Stimulated activated CD4-positive, alpha-beta T cell treated with anti-CD3 and anti-CD28 coated beads, Interleukin-1b, Interleukin-23, amount 100 ng/mL, for 24 hours (primary cell): ENCODE measurements at places on chromosomes 12 and 14.

DNA sequence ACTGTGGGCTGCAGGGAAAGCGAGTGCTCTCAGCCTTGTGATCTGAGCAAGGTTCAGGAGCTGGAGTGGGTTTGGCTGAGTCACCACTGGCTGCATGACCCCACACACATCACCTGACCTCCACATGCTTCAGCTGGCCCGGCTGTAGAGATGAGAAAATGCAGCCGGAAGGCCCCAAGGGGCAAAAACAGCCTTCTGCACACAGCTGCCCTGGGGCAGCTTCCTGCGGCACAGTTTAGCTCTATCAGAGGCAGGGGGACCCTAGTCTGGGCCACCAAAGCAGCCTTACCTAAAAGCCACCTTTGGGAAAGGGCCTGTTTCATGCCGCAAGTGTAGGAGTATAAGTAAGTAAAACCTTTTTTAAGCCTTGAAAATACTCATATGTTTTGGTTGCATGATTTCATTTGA, 123.3 kb downstream of the SSPN start:
- DNase-seq: no peak

DNA sequence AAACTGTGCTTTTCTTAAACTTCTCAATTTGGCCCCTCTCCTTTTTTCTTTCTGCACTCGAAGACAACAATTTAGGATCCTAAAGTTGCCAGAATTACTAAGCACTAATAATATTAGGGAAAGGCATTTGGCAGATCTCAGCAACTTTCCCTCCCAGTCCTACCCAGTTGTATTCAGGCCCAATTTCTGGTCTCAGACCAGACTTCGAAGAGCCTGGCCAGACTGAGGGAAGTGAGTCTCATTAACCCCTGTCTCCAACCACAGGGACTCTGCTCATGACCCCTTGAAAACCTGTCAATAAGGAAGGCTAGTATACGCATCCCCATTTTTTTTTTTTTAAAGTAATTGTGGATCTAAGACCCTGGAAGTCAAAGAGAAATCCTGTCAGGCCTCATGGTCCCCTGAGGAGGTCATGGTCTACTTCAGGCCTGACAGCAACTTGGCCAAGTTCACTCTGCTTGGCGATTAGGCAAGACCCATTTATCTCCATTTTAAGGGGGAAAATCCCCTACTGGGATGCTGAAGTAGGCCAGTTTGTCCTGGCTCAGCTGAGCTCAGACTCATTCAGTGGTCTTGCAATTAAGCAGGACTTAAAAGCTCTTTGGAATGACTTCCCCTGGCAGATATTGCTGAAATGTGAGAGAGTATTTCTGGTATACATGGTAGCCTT, 521.0 kb downstream of the FUT8 start:
- no peak for DNase-seq

DNA sequence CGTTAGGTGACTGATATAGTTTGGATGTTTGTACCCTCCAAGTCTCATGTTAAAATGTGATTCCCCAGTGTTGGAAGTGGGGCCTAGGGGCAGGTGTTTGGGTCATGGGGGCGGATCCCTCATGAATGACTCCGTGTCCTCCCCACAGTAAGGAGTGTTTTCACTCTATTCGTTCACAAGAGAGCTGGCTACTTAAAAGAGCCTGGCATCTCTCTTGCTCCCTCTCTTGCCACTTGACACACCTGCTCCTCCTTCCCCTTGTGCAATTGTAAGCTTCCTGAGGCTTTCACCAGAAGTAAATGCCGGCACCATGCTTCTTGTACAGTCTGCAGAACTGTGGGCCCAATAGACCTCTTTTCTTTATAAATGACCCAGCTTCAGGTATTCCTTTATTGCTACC, 2.6 kb downstream of the IFI27L2 start:
- DNase-seq: no peak

- DNase-seq: no peak
Measured at GRCh38 chr12:75831402-75831801, 200.2 kb downstream of the PHLDA1 start.

DNA sequence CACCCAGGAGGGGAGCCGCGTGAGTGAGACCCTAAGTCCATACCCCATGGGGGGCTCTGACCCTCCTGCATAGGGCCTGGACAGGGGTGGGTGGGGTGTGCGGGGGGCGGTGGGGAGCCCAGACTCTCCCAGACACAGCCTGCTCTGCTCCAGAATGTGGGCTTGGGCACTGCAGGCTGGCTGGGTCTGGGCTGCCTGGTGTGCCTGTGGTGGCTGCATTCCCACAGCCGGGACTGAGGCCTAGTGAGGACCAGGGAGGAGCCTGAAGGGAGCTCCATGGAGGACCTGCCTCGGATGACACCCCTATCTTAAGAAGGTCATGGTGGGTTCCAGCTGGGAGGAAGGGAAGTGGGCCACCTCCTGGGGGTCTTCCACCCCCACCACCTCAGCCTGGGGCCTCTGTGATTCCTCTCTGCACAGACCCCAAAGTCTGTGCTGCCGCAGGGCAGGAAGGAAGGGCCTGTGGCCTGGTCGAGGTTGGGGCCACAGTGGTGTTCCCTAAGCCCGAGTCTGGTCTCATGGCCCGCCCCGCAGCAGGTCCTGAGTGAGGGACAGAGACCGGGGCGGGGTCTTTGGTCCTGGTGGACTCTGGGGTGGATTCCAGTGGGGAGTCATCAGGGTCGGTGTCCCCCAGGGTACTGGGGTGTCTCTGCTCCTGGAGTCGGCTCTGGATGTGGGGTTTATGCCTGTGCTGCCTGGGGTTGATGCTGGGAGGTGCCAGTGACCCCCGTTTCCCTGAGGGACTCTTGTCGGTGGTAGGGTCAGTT, 392.3 kb downstream of the TMEM121 start:
- no peak for DNase-seq

GRCh38 chr12:104012331-104012730, 37.7 kb downstream of the GLT8D2 start:
- no peak for DNase-seq

- DNase-seq: no peak
Measured at GRCh38 chr14:51157012-51157411, 62.1 kb upstream of the TRIM9 start.

DNA sequence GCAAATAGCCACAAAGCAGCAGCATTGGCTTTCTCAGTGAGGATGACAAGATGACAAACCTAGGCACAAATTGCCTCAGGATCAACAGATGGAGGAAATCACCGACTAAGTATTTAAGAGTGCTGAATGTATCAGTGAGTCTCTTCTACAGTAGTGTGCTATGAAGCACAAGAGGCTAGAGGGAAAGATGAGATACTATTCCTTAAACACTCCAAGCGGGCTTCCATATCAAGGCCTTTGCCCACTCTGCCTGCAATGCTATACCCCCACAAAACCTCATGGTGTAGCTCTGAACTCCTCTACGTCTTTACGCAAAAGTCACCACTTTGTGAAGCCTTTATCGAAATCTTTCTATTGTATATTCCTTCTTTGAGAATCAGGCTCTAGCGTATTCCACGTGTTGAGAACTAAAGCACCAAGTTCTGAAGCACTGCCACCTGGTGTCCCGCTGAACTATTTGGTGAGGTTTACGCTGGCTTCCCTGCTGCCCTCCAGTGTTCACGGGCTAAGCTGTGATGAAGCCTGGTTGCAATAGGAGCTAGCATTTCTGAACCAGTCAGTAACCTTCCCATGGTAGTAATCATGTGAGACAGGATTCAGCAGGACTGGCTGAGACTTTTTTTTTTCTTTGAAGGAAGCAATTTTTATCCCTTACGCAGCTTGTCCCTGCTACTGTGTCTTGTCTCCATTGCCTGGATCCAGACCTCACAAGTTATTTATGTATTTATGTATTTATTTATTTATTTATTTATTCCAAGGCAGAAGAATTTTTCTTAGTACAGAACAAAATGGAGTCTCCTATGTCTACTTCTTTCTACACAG, 426.5 kb upstream of the OR4E1 start:
- no peak for DNase-seq

DNA sequence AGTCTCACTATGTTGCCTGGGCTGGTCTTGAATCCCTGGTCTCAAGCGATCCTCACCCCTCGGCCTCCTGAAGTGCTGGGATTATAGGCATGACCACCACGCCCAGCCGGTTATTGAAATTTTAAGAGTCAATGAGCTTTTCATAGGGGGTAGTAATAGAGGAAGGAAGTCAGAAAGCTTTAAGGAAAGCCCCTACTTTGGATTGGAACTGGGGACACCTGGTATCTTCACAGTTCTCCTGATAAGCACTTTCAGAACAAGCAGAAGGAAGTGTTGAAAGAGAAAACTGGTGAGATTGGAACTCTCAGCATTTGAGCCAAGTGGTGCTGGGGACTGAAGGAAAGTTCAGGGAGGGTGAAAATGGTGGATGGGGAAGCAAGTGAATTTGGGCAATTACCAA, 5.1 kb downstream of the SLC4A8 start:
- no peak for DNase-seq

DNA sequence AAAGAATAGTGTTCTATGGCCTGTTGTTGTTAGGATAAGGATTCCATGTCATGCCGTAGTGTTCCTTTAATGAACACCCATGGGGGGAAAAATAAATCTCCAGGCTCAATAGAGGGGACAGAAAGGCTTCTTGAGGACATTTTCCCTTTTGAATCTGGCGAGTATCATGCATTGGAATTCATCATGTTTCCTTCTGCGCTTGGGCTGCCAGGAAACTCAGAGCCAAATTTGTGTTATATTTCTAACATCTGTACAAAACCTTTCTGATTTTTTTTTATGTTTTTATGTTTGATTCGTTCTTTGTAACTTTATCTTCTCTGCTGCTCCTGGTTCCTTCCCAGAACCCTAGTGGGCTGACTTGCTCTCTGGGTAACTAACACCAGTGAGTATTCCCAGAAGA, 1163.3 kb downstream of the VRK1 start:
- DNase-seq: no peak
